RWPE2 (cell line): ENCODE measurements at places on chromosomes 7 and 10.

- H3K4me3 ChIP-seq = peak overlapping the region; percentile 61
- DNase-seq = peak; percentile 82
- no peaks in the 10 kb centered on the region for H3K36me3 ChIP-seq
- H3K27ac ChIP-seq = peak overlapping the region; percentile 59
Observed at GRCh38 chr7:128891110-128891941, 19.2 kb downstream of the KCP start.

GRCh38 chr10:102086196-102086595 lies 21.0 kb downstream of the HPS6 start:
- H3K27ac ChIP-seq = no peak overlapping the region
- no peak overlapping the region for H3K4me3 ChIP-seq
- H3K36me3 ChIP-seq = no peaks in the 10 kb centered on the region
- H3K4me1 ChIP-seq = no peaks in the 10 kb centered on the region
- DNase-seq = no peak

GRCh38 chr7:74311305-74311744 lies 22.1 kb downstream of the CLIP2 start:
- no peaks in the 10 kb centered on the region for H3K27me3 ChIP-seq
- no peak for DNase-seq
- no peaks in the 10 kb centered on the region for H3K36me3 ChIP-seq
- H3K4me1 ChIP-seq = peaks cover 33% of the 10 kb centered on the region
- peak overlapping the region; percentile 95 for H3K27ac ChIP-seq

DNA sequence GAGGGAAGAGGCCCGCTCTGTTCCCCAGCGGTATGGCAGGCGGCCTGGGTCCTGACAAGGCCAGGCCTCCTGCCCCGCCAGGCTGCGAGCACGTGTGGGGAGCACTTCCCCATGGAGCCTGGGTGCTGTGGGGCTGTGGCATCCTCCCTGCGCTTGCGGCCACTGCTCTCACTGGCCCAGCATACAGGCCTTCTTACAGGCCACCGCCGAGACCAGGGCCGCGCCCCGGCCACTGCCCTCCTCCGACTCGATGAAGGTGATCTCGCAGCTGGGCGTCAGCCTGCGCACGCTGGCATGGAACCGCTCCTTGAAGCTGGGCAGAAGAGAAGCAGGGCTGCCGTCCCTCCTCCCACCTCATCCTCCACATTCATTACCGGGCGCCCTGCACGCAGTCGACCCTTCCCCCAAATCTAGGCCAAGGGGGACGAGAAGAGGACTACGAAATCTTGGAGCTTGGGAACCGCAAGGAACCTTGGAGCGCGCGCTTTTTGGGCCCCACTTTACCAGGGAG lies 3.9 kb upstream of the MYL7 start:
- H3K27me3 ChIP-seq = no peaks in the 10 kb centered on the region
- no peaks in the 10 kb centered on the region for H3K36me3 ChIP-seq
- no peaks in the 10 kb centered on the region for H3K4me1 ChIP-seq
- H3K27ac ChIP-seq = no peak overlapping the region

- no peaks in the 10 kb centered on the region for H3K4me1 ChIP-seq
- H3K36me3 ChIP-seq = no peaks in the 10 kb centered on the region
- DNase-seq = no peak
- no peak overlapping the region for H3K27ac ChIP-seq
- no peak overlapping the region for H3K4me3 ChIP-seq
Observed at GRCh38 chr7:30681815-30682211, 443 bp downstream of the CRHR2 start.

- H3K4me3 ChIP-seq = no peak overlapping the region
- H3K27ac ChIP-seq = no peak overlapping the region
- no peaks in the 10 kb centered on the region for H3K36me3 ChIP-seq
Observed at GRCh38 chr10:48759113-48759901, 74.6 kb downstream of the WDFY4 start.
